SJSA1 (cell line): ENCODE measurements at places on chromosomes 2 and 18. TPM values are rescaled to one million over a fixed set of nuclear protein-coding genes. Genes with fewer than 3 reads are reported as not detected.

The TMEM200C gene
- 3.9 and 8.1 TPM in 2 replicates for total RNA-seq

- DNase-seq, result no peak
Observed at GRCh38 chr18:46917803-46918600, 600 bp downstream of the KATNAL2 start.

- no peak for DNase-seq
Observed at GRCh38 chr2:70519453-70519852, 34.2 kb downstream of the TGFA start.

DNA sequence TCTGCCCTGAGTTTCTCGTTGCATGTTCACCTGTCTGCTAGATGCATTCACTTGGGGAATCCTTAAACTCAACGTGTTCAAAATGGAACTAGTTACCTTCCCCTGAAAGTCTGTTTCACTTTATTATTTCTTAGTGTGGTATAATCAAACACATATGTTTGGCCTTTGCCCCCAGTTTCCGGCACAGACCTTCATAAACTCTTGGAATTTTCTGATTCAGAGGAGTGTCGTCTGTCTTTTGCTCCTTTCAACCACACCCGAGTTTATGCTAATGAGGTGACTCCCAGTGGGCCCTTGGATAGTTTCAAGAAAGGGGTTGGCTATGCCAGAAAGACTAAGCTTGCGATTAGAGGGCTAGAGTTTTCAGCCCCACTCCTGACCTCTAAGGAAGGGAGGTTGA lies 198.9 kb downstream of the CDCA7 start:
- DNase-seq, result no peak

DNA sequence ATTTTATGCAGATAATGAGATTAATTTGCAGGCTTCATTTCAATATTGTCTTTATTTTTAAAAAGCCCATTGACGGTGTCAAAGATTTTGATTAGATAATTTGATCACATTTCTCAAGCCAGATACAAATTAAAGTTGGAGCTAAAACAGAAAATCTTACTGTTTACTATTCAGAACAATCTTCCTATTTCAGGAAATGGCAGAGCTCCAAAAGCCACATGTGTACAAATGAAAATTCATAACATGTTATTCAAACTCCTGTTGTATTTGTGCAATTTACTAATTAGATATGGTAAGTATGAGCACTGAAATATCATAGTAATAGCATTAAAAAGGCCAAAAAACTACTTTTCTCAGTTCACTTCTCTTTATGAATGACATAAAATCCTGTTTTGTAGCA lies 682.9 kb downstream of the KCNJ3 start:
- DNase-seq, result no peak

The PTGR3 gene
- 16.2 and 17.4 TPM in 2 replicates for total RNA-seq
